ENCODE measurements at places on chromosomes 5 and 9. TPM values are rescaled to one million over a fixed set of nuclear protein-coding genes. Genes with fewer than 3 reads are reported as not detected.

- no peak for DNase-seq
Measured at GRCh38 chr9:105050296-105050695, 122.3 kb upstream of the ABCA1 start.

DNA sequence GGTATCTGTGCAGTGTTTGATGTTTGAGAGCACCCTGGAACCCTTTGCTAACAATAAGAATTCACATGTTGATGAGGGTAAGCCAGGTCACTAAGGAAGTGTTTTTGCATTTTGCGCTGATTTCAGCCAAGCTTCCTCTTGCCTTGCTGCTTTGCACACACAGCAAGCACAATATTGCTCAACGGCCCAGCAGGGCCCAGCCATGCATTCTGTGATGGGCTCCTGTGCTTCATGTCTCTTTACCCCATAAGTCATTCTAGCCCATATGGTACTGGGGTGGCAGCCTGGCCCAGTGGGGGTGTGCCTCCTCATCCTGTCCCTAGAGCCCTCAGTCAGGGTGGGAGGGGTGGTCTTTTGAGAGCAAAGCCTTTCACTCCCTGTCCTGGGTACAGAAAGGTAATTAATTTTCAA lies 481.3 kb downstream of the GADD45G start:
- no peak for DNase-seq

NR6A1 gene
- total RNA-seq = 5.0 TPM

EIF4EBP3 gene
- total RNA-seq = 25.9 TPM

GABRA6 gene
- not detected for total RNA-seq

ACTL7B gene
- total RNA-seq = 0.16 TPM
